NCI-H524 treated with DMSO at 0.1 percent for 48 hours (cell line): ENCODE measurements at places on chromosomes 1 and 21.

- no peak for DNase-seq
These were observed 61.6 kb downstream of the CD46 start for GRCh38 chr1:207813512-207813881.

DNA sequence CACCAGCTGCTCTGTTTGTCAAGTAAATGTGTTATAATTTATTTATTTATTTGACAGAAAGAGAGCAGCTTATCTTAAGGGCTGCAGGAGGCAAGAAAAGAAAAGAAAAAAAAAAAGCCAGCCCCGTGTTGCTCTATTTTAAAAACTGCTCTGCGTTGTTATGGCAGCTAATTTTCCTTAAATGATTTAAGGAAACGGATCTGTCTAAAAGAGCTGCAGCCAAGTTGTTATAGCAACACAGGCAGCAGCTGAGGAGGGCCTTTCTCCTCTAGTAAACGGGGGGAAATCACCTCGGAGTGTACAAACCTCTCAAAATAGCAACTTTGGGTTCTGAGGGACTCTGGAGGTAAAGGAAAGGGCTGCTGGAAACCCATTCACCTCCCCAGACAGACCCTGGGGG lies 149.2 kb downstream of the BEND5 start:
- DNase-seq: no peak

DNA sequence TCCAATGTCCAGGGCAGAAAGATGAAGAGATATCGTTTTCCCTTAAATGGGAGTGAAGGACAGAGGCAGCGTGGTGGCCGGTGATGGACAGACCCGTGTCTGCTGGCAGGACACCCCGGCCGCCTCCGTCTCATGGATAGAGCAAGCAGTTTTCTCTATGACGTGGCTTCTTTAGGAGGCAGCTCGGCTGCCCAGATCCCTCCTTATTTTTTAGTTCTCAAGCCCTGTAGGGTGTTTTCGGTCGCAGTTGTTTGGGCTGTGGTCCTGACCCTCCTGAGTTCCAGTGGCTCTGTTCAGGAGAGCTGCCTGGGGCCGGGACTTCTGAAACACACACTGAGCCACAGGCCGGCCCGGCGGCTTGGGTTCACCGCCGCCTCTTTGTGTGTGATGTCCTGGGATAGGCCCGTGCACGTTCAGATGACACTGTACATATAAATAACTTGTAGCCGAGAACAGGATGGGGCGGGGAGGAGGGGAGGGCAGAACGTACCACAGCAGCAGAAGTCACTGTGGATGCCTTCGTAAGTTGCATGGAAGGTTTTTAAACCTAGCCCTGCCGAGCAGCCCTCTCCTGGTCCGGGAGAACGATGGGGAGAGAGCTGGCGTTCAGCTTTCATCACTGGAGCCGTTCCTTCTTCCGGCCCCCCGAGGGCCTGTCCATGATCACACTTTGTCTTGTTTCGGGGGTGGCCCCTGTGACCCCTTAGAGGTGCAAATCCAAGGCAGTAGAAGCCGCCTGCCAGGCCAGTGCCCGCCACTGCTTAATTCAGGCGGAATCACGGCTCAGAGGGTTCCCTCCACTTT lies 65.2 kb downstream of the SIK1 start:
- no peak for DNase-seq

GRCh38 chr1:58982259-58982998 lies 198.6 kb upstream of the JUN start:
- no peak for DNase-seq

DNA sequence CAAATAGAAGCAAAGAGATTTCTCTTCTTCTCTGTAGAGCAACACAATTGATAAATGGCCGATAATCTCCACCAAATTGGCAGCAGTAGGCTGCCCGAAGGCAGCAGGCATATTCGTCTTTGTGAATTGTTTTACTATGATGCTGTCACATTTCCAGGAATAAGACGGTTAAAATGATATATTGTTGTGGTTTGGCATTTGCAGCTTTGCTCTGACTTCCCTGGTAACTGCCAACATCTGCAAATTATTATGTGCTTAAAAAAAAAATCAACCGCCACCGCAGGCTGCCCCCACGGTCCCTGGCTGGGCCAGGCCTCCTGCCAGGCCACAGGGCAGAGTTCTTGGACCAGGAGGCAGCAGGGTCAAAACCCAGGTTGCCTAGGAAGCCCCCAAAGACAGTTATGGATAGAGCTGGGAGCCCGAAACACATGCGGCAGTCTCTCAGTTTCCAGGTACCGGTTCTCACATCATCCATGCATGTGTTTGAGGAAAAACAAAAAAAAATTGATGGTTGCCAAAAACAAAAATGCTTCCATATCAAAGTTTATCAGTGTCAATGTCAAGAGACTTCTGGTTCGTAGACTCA lies 179.3 kb downstream of the ETS2 start:
- DNase-seq: no peak

DNA sequence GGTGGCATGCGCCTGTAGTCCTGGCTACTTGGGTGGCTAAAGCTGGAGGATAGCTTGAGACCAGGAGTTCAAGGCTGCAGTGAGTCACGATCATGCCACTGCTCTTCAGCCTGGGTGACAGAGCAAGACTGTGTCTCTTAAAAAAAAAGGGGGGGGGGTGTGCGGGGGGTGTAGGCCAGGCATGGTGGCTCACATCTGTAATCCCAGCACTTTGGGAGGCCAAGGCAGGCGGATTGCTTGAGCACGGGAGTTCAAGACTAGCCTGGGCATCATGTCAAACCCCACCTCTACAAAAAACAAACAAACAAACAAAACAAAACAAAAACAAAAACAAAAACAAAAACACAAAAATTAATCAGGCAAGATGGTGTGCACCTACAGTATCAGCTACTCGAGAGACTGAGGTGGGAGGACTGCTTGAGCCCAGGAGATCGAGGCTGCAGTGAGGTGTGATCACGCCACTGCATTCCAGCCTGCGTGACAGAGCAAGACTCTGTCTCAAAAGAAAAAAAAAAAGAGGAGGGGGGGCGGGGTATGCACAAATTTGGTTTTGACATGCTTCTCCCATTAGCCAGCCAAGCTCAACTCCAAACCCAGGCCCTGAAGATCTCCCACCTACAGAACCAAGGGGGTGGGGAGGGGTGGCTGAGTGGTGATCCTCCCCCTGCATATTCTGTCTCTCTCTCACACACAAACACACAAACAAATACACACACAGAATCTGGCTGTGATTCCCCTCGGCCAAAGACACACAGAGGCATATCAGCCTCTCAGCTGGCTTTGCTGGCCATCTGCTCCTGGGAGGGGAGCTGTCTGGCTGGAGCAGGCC lies 3.1 kb downstream of the PTAFR start:
- no peak for DNase-seq

- DNase-seq: no peak
These were observed 314.1 kb upstream of the USP25 start for GRCh38 chr21:15415541-15416261.

DNA sequence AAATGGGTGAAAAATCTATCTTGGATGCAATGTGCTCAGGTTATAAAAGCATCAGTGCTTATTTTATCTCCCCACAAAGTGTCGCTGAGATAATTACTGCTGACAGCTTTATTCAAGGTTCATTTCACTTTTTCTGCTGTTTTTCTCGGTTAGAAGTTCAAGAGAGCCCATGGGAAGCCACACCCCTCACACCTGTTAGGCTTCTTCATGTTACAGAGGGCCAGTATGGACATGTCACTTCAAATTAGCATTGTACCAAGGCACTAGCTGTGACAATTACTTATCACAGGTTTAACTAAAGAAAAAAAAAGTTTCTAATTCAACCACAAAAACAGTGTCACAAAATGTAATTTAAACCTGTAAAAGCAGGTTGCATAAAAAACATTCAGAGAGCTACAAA lies 187.3 kb upstream of the DMRTA2 start:
- DNase-seq: peak; percentile 55

GRCh38 chr1:187477103-187477502 lies 648.4 kb downstream of the PLA2G4A start:
- DNase-seq: no peak

- no peak for DNase-seq
These were observed 45.7 kb downstream of the RAP1GAP start for GRCh38 chr1:21623410-21623961.

DNA sequence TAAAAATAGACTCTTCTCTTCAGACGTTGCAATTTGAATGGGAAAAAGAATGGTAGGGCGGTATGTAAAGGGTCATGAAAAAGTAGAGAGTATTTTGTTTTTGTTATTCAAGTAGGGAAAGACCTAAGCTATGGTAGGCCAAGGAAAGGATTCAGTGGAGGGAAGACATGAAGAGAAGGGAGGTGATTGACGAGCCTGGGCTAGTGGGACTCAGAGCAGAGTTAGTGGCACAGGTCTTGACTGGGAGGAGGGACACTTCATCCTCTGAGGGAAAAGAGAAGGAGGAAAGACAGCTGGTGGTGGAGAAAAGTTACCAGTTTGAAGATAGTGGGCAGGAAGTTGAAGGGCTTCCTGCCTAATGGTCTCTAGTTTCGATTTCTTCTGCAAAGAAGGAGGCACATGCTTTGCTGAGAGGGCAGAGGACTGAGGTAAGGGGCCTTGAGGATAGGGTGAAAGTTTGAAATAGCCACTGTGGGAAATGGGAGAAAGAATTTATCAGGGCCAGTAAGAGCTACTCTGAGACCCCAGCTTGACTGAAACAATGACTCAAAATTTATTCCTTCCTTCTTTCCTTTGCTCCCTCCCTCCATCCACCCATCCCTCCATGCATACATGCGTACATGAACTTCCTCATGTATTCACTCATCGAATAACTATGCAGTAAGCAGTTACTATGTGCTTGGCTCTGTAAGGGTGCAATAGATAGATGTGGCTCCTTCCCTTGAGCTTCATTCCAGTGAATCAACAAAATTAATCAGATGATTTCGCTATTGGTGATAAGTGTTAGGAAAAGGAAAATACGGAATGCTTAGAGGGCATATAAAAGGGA lies 4.2 kb downstream of the CD48 start:
- no peak for DNase-seq

DNA sequence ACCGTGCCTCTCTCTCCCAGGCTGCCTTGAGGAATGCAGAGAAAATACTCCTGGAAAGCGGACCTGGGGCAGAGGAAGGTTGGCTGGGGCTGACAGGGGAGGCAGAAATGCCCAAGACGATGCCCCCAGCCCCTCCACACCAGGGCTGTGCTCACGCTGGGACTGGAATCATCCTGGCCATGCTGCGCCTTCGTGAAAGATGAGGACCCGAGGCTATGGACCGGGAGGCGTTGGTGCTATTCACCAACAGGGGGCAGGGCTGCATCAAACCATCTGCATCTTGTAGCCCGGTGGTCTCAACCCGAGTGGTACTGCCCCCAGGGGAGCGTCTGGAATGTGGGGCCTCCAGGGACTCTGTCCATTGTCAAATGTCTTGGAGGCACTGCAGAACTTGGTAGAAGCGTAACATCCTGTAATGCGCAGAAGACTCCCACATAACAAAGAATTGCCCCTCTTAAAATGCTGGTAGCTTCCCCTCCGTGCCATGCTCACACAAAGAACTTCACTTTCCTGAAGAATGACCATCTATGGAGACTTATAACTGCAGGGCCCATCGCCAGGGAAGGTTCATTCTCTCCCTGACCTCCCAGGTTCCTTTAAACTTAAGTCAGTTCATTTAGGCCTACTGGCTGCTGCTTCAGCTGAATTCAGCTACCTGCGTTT lies 251.2 kb downstream of the RRAGC start:
- no peak for DNase-seq

- DNase-seq: no peak
These were observed 121.4 kb downstream of the PLXNA2 start for GRCh38 chr1:208122612-208123358.

DNA sequence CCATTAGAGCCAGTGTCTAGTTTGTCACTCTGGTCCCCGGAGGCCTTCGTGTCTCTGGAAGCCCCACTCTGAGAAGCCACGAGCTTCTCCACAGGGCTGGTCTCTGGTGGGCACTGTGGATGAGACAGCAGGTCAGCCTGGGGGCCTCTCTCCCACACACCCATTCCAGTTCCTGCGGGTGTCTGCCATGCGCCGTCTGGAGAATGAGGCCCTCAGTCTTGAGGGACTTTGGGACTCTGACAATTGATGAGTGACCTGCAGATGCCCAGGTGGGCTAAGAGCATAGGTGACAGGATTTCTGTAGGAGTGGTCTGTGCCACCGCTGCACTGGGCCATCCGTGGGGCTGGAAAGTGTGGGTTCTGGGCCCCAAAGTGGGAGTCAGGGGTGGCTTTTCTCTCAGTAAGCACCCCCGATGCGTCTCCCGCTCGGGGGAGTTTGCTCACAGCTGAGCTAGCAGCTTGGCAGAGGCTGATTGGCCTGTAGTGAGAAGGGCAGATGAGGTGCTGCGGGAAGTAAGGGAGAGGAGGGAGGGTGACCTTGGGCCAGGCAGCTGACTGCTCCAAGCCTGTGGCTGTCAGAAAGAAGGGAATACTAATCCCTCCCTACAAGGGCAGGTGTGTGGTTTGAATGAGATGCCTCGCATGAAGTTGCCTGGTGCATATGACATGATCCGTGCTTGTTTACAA lies 26.4 kb downstream of the LHX4 start:
- DNase-seq: no peak

DNA sequence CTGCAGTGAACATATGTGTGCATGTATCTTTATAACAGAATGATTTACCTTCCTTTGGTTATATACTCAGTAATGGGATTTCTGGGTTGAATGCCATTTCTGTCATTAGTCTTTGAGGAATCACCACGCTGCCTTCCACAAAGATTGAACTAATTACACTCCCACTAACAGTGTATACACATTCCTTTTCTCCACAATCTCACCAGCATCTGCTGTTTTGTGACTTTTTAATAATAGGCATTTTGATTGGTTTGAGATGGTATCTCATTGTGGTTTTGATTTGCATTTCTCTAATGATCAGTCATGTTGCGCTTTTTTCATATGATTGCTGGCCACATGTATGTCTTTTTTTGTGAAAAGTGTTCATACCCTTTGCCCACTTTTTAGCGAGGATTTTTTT lies 680.5 kb downstream of the PTPRC start:
- DNase-seq: no peak

GRCh38 chr1:7646981-7647901 lies 123.9 kb upstream of the VAMP3 start:
- DNase-seq: no peak
